Kasumi-1 (cell line): ENCODE measurements at places on chromosomes 1 and 21.
A peak's percentile ranks its signal among the peaks of the same experiment; 100 is the strongest.

- DNase-seq = peak; percentile 13
Observed at GRCh38 chr1:22611530-22611947, 24.9 kb upstream of the C1QA start.

- DNase-seq = no peak
Observed at GRCh38 chr1:67162954-67163353, 3.3 kb upstream of the IL23R start.

- no peak for DNase-seq
Observed at GRCh38 chr1:201463071-201463552, 5.9 kb downstream of the PHLDA3 start.

DNA sequence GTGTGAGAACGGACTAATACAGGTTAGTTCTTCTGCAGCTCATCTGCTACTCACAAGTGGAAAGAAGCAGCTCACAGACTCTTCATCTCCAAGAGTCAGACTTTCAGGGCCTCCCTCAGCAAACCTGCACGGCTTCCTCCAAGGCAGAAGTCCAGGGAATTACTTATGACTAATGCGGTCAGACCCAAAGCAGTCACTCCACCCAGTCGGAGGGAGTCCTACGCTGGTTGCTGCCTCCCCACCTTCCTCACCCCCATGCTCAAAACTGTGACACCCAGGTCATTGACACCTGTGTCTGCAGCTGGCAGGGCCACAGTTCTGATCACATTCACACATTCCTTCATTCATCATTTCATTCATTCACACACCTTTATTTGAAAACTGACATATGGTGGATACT, 38.4 kb upstream of the PRDM2 start:
- DNase-seq = no peak
